ENCODE measurements at places on chromosomes 16 and 17.

DNA sequence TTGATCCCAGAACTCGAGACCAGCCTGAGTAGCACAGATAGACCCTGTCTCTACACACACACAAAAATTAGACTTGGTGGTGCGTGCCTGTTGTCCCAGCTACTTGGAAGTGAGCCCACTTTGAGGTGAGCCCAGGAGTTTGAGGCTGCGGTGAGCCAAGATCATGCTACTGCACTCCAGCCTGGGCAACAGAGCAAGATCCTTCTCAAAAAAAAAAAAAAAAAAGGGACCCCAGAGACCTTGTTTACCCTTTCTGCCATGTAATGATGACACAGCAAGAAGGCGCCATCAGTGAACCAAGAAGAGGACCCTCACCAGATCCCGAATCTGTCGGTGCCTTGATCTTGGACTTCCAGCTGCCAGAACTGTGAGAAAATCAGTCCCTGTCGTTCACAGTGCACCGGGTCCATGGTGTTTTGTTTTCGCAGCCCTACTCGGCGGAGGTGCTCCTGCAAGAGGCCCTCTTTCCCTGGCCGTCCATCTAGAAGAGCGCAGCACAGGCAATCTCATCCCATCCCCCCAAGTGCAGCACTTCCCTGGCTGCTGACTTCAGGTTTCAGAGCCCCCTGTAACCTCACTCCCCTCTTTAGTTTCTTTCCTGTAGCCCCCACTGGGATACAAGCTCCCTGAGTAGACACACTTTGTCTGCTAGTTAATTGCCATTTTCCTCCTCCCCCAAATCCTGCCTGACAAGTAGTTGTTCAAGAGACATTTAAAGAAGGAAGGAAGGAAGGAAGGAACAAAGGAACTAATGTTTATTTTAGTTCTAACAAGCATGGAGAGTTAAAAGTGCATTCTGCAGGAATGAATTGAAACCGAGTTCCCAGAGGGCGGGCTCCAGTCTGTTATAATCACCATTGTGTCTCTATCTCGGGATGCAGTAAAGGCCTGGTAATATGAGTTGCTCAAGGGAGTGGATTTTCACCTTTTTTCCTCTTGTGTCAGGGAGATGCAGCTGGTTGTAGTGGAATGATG, 115.3 kb downstream of the SNX29 start:
- no peak for DNase-seq

GRCh38 chr16:4091240-4092012, 24.8 kb downstream of the ADCY9 start:
- DNase-seq = no peak

DNA sequence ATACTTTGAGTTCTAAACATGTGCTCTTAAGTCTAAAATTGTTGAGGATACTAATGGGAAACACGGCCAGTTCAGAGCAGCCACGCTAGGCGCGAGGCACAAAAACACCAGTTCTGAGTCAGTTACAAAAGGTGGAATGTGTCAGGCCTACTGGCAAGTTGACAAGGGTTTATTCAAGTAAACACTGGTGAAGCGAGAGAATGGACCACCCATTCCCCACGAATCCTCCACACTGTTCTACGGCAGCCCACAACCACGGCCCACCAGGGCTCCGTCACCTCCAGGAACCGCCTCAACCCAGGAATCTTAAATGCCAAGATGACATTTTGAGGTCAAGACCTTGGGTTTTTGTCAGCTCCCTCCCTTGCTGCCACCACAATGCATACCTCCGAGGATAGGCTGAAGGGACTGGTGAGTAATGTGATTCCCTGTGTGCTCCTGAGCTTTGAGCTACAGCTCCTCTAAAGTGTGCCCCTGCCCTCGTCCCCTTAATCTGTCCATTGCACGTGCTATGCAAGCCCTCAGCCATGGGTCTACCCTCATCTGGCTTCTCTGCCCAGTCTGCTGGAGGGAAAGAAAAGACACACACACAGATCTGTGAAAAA, 28.5 kb upstream of the TRAP1 start:
- DNase-seq = peak; percentile 65

- no peak for DNase-seq
Measured at GRCh38 chr16:85676466-85676865, 12.3 kb downstream of the GINS2 start.
